Cortex of kidney (tissue), 1 donor: ENCODE measurements at places on chromosomes 2 and 18.

- DNase-seq = no peak
Measured at GRCh38 chr2:134866498-134867099, 28.2 kb downstream of the ACMSD start.

DNA sequence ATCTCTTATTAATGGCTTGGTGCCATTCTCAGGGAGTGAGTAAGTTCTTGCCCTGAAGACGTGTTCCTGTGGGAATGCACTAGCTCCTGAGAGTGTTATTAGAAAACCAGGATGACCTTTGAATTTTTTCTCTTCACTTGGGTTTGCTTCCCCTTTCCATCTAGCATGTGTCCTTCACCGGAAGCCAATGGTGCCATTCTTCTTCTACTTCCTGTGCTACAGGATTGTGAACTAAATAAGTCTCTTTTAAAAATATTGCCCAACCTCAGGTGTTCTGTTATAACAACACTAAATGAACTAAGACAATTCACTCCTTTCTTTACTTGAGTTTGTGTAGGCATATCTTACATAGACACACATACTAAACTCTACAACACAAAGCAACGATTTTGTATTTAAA, 447.0 kb downstream of the SOX11 start:
- no peak for DNase-seq

DNA sequence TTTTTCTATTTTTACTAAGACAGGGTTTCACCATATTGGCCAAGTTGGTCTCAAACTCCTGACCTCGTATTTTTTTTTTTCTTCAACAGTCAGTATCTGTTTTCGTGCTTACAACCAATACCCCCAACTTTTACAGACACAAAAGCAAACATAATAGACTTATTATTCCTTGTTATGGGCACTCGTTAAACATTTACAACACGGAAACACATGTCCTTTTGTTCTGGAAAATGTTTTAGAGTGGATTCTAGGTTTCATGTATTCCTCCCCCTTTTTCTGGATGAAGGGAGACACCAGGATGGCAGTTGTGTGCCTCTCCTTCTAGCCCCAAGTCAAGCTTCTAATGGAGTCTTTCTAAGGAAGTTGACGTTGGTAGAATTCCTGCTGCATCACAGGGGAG, 88.8 kb downstream of the CD226 start:
- no peak for DNase-seq

DNA sequence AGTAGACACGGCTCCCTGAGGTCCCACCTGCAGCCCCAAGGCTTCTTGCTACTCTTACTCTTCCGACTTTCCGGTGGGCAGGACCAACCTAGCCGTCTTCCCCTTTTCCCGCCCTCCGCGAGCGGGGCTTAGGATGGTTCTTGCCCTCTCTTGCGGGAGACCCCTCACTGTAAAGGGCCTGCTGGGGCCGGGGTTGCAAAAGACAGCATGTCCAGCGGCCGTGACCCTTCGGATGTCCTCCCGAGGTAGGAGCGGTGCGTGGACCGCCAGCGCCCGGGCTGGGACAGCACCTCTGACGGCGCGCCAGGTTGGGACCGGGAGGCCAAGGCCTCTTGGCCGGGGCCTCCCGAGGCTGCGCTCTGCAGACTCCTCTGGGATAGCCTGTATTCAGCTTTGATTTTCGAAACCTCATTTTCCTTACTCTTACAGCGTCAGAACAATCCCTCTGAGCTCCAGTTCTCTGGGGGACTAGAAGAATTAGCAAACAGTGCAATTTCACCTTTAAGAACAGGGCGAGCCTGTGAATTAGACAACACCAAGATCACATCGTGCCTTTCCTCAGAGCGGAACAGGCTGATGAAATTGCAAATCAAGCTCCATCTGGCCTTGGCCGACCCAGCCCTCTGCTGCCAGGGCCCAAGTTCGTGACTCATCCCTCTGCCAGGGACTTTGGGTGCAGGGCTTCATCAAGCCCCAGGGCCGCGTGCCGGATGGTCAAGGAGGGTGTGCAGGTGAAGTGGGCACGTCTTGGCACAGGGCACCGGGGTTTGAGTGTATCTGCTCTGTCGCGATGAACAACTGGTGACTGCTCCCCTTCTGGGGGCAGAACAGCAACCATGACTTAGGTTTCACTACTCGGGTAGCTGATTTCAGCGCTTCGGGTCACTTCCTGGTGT, 777 bp downstream of the MOCOS start:
- DNase-seq = no peak

DNA sequence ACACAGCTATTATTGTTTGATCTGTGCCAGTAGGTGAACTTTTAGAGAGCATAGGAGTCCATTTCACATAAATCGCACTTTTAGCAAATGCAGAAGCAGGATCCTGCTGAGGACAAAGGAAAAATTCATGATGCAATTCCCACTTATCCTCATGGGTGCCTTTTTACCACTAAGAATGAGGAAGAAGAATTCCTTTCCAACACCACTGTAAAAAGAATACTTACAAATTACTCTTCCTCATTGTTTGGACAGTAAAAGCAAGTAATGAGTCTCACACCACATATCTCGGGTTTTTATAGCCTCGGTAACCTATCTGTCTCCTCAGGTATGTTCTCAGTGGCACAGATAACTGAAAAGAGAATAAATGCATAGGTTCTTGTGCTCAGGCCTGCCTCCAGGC, 238.5 kb downstream of the MTX2 start:
- no peak for DNase-seq

GRCh38 chr2:234293973-234294372, 202.9 kb downstream of the ARL4C start:
- DNase-seq = no peak

DNA sequence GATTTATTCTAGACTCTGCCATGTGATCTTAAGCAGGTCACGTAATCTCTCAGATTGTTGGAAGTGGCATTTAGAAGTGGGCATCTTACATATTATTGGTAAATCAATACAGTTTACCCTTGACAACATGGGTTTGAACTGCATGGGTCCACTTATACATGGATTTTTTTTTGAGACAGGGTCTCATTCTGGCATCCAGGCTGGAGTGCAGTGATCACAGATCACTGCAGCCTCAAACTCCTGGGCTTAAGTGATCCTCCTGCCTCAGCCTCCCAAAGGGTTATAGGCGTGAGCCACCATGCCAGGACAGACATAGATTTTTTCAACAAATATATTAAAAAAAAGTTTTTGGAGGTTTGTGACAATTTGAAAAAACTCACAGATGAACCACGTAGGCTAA, 144.7 kb downstream of the OTX1 start:
- no peak for DNase-seq

DNA sequence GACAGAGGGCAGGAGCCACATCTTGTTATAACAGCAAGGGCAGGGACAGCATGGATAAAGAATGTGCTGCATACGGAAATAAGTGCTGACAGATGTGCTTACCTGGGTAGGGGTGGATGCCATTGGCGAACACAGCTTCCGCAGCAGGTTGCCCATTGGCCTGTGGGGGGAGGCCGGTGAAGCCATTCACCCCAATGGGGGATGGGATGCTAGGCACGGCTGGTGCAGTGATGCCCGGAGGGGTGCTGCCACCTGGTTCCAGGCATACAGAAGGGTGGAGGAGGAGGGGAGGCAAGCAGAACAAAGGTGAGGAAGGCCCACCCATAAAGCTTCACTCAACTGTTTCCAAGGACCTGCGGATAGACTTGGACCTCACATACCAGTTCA, 294.9 kb downstream of the CELF4 start:
- DNase-seq = no peak

GRCh38 chr18:68056936-68057335, 540.4 kb upstream of the DSEL start:
- no peak for DNase-seq

GRCh38 chr2:85718885-85719492, 24.8 kb downstream of the GNLY start:
- DNase-seq = no peak

- no peak for DNase-seq
Measured at GRCh38 chr2:144914622-144915318, 394.9 kb upstream of the ZEB2 start.

DNA sequence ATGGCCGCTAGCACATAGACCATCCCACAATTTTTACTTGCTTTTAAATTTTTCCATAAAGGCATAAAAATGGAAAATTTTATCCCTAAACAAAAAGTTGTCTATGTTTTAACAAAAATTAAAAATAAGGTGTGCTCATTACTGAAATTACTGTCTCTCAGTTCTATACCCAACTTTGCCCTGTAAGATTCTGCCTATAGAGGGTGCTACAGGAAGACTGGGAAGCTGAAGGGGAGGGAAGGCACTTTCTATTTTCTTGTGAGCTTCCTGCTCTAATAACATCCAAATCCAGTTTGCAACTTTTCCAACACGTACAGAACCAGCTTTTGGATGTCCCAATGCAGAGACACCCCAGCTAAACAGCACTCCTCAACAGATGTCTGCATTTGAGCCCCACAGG, 666.9 kb downstream of the PLCL1 start:
- no peak for DNase-seq

DNA sequence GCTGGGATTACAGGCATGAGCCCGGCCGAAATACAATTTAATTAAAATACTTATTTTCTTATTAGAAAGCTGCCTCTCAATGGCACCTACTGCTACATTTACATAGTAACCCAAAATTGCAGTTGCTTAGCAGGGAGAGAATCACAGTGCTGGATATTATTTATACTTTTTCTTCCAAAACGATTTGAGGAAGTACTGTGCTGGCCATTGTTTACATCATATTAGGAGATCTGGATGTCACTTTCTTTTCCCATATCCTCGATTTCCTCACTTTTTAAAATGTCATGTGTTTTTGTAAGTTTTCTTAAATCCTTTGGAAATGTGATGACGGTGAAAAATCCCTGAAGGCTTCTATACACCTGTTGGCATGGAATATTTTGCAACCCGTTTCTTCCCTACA, 3.4 kb upstream of the SP3 start:
- DNase-seq = no peak

DNA sequence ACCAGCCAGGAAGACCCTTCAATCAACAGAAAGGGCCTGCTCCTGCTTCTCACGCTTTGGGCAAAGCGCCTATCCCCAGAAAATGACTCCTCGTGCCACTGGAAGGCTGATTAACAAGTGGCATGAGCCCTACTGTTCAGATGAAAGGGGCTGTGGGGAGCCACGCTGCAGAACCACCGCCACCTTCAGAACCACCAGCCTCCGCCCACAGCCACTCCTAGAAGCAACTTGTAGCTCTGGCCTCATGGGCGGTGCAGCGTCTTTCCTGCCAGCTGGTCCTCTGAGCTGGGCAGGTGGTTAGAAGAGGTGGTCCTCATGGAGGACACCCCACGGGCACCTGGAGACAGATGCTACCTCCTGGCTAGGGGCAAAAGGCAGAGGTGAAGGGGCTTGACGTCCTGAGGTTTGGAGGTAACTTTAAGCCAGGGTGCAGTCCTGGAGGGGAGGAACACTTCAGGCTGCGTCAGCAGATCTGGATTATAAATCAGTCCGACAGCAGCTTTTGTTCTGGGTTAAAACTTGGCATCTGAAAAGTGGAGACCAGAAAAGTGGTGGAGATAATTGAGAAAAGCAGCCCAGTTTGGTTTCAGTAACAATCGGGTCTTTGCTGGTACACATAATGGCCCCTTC, 861 bp upstream of the SEMA4C start:
- no peak for DNase-seq

DNA sequence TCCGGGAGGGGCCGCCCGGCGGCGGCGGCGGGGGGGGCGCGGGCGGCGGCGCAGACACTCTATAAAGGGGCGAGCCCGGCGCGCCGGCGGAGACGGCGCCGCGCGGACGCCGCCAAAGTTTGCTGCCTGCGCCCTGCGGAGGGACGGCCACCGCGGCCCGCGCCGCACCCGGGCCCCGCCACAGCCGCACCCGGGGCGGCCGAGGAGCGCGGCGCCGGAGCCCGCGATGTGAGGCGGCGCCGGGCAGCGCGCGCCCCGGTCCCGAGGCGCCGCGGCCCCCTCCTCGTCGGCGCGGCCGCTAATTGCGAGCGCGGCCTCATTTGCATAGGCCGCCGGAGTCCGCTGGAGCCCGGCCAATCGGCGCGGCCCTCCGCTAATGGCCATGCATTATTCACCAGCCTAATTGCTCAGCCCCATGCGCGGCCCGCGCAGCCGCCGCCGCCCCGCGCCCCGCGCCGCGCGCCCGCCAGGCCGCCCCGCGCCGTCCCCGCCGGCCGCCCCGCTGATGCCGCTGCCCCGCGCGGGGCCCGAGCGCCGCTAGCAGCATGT, at the start of gene SALL3:
SALL3 (plus strand) TSS at position 89 of the 549 bp plus-strand sequence; CDS start at position 546, 457 bp downstream.
- DNase-seq = no peak

- DNase-seq = no peak
Measured at GRCh38 chr2:121860758-121861227, 105.3 kb downstream of the TSN start.

DNA sequence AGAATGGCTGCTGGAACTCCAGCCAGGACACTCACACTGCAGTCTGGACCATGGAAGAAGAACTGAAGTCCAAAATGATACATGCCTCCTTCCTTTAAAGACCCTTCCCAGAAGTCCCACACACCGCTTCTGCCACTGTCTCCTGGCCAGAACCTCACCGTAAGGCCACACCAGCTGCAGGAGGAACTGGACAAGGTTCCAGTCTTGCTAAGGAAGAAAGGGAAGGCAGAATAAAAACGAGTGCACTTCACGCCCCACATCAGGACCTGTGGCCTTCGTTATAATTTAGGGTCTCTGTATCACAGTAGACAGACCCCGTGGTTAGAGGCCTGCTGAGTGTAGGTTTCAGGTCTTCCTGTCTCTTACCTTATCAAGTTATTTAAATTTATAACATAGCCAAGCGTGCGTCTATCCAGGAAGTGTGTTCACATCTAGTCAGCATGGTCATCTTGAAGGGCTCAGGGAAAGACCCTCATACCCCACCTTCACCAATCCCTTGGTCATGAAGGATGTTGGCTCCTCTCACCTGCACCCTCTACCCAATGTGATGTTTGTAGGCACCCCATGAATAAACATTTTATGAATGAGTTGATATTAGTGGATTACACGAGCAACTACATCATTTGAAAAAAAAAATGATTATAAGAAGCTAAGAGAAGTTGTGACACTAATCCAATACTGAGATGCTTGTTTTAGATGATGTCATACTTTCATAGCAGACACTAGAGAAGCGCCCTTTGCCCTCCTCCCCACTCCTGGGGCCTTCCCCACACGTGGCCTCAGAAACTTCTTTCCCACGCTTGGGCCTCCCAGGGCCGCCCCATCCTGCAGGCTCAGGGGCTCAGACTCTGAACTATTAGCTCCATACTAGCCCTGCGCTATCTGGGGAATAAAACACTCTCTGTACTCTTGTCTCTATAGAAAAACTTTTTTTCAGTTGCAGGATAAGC, 157.6 kb downstream of the FAM210A start:
- no peak for DNase-seq

DNA sequence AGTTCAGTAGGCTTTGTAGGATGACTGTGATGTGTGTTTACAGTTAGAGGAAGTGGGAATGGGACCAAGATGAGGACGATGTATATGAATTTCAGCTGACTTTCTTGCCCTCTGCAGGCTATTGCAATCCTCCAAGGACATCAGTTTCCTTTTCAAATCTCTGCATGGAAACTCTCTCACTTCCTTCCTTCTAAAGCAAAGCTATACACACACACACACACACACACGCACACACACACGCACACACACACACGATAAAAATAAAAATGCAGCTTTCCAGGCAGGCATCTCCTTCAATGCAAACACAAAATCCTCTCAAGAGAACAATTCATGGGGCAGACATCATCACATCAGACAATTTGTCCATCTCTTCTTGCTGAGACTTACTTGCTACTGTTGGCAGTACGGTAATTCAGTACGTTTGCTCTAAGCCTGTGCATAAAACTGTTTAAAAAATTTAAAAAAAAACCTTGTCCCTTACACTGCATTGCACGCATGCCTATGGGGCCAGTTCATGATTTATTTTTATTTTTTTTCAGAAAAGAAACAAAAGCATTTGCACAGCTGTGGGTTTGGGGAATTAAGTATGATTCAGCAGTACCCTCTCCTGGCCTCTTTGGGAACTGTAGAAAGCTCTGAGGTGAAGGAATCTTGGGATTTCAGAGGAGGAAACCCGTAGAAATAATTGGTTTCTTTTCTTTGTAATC, 27.1 kb upstream of the ICOS start:
- DNase-seq = no peak
